Cerebellar nuclear complex (tissue), 1 donor: ENCODE measurements at places on chromosomes 4 and X.

GRCh38 chr4:152629908-152630307 is 49.9 kb downstream of the TMEM154 start:
- DNase-seq: no peak

DNA sequence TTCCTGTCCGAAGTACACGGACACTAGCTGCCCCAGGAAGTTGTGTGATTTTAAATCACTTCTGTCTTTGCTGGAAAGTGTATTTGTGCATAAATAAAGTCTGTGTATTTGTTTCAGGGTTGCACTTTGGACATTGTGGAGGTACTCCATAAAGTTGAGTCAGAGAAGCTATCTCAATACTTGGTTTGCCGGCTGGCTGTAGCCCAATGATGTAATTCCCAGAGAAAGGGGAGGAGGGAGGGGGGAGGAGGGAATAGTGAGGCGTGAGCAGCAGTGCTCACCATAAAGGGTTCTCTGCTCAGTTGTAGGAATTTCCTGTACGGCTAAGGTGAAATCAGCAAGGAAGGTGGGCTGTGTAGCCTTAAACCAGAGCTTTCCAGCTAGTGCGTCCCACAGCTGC is 7.5 kb downstream of the APEX2 start:
- no peak for DNase-seq

DNA sequence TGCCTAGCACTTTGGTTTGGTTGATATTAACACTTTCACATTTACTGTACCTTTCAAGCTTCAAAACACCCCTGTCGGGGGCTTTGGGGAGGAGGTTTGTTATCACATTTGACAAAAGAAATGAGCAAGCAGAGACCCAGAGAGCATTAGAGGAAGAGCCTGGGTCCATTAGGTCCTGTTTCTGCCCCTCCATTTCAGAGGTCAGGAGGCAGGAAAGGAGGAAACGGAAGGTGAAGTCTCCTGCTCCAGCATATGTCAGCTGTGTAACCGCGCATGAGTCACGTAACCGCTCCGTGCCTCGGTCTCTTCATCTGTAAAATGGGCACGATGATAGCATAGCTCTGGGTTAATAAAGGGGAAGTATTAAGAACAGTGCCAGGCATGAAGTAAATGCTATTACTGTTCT is 201.9 kb upstream of the BCOR start:
- DNase-seq: no peak

DNA sequence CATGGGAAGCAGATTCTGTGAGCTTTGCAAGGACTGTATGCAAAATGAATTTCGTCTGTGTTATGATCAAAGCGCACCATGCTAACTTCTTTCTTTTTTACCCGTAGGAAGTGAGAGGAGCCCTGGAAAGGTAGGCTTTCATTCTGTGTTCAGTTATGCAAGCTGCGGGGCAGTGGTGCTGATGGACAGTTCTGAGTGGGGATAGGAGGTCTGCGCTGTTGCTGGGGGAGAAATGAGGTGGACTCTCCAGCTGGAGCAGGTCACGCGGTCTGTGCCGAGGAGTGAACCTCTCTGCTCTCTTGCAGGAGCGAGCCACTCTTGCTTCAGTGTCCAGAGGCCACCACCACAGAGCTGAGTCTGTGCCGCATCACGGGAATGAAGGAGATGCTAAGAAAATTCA is 4.5 kb downstream of the TRIML1 start:
- DNase-seq: no peak

GRCh38 chr4:181420950-181421349 is 822.3 kb upstream of the TENM3 start:
- DNase-seq: no peak

GRCh38 chrX:47539860-47540259 is 21.1 kb upstream of the ARAF start:
- DNase-seq: no peak
